Activated effector memory CD4-positive, alpha-beta T cell treated with Interleukin-2 at 50 U/mL for 16 hours (primary cell): ENCODE measurements at places on chromosomes 11 and 22.

GRCh38 chr11:111066846-111067245, 178.7 kb upstream of the POU2AF2 start:
- DNase-seq = no peak

- no peak for DNase-seq
Measured at GRCh38 chr11:77051511-77051910, 15.3 kb upstream of the CAPN5 start.

GRCh38 chr11:8775332-8775731, 92.7 kb downstream of the RPL27A start:
- DNase-seq = no peak

DNA sequence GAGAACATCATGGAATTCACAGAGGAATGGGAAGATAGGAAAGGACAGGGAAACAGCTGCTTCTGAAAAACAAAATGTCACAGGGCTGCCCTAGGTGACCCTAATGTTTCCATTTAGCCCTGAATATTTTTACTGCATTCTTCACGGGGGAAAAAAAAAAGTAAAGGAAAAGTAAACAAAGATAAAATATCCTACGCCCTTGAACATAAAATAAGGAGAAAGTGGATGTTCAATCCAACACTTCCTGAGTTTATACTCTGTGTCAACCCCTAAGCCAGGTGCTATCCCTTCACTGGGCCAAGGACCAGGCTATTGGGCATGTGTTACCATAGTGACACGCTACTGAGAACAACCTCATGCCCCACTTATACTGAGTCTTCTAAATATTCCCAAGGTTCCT, 84.7 kb downstream of the FAM76B start:
- DNase-seq = no peak

- DNase-seq = no peak
Measured at GRCh38 chr11:77299528-77299993, 1.9 kb downstream of the GDPD4 start.

GRCh38 chr11:78825591-78826020, 250.9 kb upstream of the NARS2 start:
- DNase-seq = no peak

DNA sequence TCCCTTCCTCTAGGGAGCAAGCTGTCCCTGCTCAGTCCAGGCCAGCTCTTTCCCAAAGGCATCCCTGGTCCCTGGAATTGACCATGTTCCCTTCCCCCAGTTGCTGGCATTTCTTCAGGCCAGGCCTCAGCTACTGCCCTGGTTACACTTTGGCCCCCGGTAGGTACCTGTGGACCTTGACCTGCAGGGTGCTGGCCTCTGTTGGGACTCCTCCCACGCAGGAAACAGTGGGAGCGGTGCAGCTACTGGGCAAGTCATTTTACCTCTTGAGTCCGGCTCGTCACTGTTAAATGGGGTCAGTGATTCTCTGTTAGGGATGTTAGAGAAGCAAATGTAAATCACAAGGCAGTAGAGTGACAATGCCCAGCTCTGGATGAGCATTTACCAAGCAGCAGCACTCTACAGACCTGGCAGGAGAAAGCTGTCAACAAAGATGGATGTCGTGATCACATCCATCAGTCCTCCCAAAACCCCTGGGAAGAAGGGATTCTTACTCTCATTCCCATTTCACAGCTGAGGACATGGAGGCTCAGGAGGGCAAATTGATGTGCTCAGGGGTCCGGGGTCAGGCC, 16.9 kb downstream of the MYO7A start:
- no peak for DNase-seq

GRCh38 chr11:76269247-76269646, 62.9 kb upstream of the WNT11 start:
- DNase-seq = no peak

- no peak for DNase-seq
Measured at GRCh38 chr11:118918686-118919280, 6.9 kb downstream of the BCL9L start.

- DNase-seq = no peak
Measured at GRCh38 chr22:36828815-36829214, 12.0 kb upstream of the PVALB start.

DNA sequence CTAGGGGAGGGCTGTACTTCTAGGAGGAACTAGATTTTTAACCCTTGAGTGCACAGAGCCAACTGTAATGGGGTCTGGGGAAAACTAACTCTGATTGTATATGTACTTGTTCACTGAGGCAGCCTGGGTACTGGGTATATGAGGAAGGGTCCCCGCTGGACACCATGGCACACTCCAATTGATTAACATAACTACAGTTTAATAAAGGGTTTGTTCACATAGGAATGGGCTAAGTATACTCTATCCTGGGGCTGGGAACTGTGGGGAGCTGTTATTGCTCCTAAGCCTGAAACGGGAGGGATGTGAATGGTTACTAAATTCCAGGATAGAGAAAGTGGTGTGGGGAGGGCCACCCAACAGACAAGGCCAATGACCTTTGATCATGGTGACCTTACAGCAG, 67.6 kb downstream of the PARVA start:
- no peak for DNase-seq

DNA sequence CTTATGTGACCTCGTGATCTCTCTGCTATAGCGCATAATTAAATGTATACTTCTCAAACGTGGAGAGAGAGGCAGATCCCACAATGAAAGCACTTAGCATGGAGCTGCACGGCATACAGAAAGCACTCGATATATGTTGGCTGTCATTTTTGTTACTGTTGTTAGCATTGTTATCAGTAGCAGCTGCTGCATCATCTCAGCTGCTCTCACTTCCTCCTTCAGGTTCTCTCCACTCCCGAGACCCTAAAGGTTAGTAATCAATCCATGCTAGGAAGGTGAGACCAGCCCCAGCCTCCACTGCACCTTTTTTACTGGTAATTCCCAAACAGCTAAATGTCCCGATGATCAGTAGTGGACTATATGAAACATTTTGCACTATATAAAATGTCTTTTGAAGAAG, 13.4 kb upstream of the API5 start:
- no peak for DNase-seq

DNA sequence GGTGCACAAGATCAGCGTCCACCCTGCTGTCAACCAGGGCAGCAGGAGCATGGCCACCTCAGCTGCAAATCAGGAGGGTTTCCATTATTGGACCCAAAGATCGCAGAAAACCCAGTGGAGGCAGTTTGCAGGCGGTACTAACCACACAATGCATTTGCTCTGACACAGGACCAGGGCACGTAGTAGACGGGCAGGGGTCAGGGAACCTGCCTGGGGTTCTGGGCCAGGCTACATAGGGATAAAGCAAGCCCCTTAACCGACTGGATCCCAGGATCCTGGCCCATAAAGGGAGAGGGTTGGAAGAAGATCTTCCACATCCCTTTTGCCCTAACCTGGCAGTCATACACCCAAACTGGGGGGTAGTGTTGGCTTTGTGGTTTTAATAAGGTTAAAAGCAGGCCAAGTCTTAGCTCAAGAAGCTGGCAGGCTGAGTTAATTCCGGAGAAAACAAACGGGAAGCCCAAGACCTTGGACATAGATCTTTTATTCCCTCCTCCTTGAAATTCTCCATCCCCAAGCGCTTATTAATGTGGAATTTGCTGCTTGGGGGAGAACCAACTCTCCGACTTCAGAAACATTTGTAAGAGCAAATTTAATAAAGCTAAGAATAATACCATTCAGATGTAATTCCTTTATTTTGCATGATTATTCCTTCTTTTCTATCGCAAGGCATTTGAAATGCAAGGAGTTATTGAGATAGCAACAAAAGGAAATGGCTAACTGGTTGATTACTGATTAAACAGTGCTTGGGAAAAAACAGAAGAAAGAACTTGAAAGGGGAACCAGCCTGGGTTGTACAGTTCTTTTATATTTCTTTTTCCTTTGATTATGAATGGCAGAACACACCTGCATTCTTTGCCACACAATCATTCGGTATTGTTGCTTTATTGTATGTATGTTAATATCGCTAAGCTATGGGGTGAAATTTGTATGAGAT, 6.3 kb upstream of the ARHGAP8 start:
- no peak for DNase-seq

DNA sequence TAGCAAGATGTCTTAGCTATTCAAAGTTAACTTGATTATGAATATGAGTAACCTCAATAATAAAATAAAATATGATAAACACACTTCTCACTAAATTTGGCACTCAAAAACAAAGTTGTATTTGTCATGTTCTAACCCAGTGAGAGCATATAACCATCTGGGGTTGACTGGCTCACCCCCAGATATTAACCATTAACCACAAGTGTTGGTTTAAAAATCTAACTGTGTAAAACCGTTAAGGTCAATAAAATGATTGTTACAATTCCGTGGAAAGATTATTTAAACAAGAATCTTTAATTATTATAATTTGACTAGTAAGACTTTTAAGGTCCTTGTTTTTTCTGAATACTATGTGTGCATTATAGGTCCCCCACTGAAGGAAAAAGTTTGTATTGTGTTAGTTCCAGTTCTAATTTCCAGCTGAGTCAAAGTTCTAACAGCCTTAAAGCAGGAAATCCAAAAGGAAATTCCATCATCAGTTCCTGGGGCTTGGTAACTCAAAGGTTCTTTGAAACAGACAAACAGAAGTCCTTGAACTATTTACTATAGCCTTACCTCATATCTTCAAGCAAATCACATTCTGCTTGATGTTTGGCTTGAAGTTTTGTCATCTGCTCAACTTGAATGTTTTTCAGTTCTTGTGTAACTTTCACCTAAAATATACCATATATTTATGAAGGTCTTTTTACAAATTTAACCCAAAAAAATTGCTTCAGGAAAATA, 2.5 kb downstream of the FCHSD2 start:
- DNase-seq = no peak

- no peak for DNase-seq
Measured at GRCh38 chr11:34749666-34750659, 129.1 kb downstream of the EHF start.
